ENCODE measurements at places on chromosomes 1 and 21.
A peak's percentile ranks its signal among the peaks of the same experiment; 100 is the strongest.

- no peak for DNase-seq
Measured at GRCh38 chr1:182598296-182598695, 5.9 kb downstream of the RGS16 start.

DNA sequence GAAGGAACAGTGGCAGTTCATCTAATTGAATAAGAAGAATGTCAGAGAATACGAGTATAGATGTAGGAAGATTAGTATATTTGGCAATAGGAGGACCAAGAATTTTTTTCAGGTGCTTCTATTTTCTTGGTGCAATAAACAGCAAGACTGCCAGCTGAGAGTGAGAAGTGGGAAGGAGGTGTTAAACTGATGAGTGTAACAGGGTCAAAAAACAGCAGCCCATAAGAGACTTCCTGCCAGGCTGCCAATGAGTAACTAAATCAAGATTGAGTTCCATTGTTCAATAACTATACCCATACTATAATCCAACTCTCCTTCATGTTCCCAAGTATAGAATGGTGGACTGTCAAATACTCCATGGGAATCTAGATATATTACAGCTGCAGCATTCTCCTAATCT, 28.7 kb downstream of the LYST start:
- no peak for DNase-seq

GRCh38 chr1:157134442-157134841, 3.8 kb downstream of the ETV3 start:
- DNase-seq, result no peak

DNA sequence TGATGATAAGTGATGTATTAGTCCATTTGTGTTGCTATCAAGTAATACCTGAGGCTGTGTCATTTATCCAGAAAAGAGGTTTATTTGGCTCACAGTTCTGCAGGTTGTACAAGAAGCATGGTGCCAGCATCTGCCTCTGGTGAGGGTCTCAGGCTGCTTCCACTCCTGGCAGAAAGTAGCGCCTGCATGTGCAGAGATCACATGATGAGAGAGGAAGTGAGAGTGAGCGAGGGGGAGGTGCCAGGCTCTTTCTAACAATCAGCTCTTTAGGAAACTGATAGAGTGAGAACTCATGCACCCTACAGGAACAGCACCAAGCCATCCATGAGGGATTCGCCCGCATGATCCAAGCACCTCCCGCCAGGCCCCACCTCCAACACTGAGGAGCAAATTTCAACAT, 2.2 kb upstream of the FHAD1 start:
- DNase-seq, result no peak

- peak; percentile 60 for DNase-seq
Measured at GRCh38 chr1:155044812-155045657, 6.1 kb upstream of the ADAM15 start.

- DNase-seq, result no peak
Measured at GRCh38 chr1:151509350-151510019, 1.7 kb upstream of the CGN start.

DNA sequence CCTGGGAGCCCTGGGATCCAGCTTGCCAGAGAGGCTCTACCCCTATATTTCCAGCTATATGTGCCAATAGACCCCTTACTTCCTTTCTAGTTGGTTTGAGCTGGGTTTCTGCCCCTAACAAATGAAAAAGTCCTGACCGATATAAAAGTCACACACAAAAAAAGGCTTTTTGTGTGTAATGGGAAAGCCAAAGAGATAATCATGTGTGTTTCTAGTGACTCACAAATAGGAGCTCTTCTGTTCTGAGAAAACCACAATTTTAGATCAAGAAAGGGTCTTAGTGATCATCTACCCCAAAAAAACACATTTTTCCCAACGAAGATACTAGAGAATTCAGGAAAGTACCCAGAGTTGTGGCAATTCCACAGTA, 23.0 kb upstream of the PLEKHA6 start:
- no peak for DNase-seq

- DNase-seq, result no peak
Measured at GRCh38 chr1:7288992-7289391, 482.1 kb upstream of the VAMP3 start.

DNA sequence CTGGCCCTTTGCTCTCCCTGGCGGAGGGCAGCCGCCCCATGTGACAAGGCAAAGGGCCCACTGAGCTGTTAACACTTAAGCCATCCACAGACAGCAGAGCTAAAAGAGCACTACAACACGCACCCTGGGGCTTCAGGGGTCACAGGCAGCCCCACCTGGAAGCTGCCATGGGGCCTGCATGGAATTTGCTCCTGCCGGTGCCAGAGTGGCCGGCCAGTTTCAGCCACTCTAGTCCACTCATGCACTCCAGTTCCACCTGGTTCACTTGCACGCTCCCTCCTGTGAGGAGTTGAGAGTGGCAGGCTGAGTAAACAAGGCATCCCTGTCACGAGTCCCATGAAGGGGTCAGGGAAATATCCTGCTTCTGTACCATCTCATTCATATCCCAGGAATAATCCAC, 55.3 kb downstream of the RIMS3 start:
- no peak for DNase-seq

GRCh38 chr1:224786533-224787250, 142.8 kb upstream of the DNAH14 start:
- DNase-seq, result no peak

DNA sequence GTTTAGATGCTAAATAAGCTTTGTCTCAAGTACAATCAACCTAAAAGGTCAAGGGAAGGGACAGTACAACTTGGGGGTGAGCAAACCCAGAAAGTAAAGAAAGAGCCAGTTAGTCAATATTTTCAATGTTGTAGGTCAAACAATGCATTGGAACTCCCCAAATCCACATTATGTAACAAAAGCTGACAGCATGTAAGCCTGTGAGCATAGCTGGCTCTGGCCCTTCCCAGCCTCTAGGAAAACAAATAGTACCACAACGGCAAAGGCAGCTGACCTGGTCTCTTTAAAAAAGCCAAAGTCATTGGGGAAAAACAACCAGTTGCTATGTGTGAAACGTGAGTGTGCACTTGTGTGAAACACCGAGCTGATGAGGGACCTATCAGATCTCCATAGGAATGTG, 3.4 kb downstream of the CBR1 start:
- DNase-seq, result no peak

DNA sequence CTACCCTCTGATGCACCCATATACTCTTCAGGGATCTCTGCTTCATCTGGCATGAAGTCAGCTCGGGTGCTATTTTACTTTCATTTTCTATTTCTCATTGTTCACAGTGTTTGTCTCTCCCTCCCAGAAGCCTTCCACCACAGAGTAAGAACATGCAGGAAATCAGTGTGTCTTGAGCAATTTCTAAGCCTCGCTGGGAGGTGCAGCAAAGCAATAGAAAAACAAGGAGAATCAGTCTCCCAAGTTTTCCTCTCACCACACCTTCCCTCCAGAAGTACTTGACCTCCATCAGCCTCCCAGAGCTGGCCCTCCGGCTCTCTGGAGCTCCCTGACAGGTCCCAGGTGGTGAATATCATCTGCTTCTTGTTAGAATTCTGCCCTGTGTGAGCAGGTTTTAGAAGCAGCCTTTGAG, 594.7 kb upstream of the CAMK1G start:
- no peak for DNase-seq

- no peak for DNase-seq
Measured at GRCh38 chr1:14487671-14488070, 110.8 kb upstream of the KAZN start.

DNA sequence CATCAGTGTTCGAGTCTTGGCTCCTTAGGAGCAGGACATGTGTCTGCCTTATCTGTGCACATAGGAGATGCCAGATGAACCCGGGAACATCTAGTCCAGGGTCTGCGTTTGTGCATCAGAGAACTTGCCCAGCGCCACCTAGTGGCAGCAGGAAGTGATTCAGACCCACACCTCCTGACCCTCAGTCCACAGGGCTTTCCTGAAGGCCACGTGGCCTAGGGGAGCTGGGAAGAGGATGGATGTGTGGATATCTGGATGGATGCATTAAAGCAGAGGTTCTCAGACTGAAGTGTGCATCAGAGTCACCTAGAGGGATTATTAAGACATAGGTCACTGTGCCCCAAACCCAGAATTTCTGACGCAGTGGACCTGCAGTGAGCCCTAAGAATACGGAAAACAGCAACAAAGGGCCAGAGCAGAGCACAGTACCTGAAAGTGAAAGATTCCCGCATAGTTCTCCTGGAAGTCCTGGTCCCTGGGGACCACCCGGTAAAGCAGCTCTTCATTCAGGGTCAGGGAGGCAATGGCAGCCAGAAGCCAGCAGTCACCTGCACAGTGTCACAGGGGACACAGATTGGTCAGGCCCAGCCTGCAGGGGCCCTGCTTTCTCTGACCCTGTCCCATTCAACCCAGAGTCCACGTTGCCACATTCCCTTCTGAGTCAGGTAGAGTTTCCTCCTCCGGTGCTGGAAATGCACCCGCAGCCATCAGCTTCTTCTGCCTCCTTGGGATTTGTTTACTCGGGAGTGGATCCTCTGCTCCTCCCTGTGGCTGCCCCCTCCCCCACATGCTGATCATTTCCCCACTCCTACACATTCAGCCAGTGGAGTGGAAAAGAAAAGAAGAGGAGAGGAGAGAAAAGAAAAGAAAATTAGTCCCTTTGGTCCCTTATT, 37.0 kb downstream of the CAPN8 start:
- peak; percentile 47 for DNase-seq

DNA sequence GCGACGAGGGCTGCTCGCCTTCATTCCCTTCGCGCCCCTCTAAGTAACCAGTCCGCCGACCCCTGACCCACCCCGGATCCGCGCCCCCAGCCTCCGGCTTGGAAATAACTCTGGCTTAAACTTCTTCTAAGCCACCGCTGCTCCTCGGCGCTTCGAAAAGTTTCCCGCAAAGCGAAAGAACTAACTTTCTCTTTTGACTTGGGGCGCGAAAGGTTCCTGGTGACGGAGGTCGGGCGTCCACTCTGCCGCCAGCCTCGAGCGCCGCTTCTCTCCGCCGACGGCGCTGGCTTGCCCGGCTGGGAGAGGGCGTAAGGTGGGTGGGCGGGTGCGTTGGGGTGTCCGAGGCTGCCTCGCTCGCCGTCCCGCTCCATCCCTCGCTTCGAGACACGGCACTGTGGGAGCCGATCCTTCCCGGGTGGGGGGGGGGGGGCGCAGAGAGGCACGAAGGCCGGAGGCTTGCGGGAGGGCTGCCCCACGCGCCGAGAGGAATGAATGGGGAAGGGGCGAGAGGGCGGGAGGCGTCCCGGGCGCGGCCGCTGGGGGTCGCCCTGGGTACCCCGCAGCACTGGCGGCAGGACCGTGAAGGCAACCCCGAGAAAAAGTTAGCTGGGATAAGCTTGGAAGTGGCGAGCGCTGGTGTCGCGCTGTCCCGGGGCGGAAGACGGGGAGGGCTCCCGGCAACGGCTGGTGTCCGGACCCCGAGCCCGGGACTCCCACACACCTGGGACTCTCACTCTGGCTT, 569 bp downstream of the ATF3 start:
- DNase-seq, result peak; percentile 60

- no peak for DNase-seq
Measured at GRCh38 chr1:174068000-174068399, 45.8 kb upstream of the RC3H1 start.

- no peak for DNase-seq
Measured at GRCh38 chr1:150558761-150559655, 9.8 kb downstream of the ADAMTSL4 start.

DNA sequence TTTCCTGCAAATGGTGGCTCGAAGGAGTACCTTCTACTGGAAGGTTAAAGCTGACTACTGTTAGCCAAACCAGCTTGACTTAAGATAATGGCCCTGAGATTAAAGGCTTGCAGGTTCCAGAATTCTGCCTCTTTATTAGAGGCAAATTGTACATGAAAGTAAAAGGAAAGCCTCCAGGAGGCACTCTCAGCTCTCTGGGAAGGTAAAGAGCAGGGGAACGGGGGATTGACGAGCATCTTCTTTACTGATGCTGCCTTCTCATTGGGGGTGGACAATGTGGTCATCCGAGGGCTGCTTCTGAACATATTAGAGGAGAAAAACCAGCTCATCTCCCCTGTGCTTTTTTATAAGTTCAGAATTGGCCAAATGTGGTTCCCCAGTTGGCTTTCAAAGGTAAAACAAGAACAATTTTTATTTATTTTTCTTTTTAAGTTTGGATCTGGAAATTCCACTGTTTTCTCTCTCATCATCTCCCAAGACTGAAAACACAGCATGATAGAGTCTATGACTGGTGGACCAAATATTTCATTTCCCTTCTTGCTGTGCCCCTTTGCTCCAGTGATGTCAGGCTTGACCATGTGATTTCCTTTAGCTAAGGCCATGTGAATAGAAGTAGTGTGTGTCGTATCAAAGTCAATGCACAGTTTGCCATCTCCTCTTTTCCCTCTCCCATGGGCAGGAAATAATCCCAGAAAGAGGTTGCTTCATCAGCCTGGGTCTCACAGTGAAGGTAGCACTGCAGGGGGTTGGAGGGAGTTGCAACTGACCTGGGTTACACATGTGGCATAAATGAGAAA, 292.7 kb downstream of the PRDM2 start:
- no peak for DNase-seq

- no peak for DNase-seq
Measured at GRCh38 chr1:28127617-28128257, 39.3 kb upstream of the EYA3 start.

DNA sequence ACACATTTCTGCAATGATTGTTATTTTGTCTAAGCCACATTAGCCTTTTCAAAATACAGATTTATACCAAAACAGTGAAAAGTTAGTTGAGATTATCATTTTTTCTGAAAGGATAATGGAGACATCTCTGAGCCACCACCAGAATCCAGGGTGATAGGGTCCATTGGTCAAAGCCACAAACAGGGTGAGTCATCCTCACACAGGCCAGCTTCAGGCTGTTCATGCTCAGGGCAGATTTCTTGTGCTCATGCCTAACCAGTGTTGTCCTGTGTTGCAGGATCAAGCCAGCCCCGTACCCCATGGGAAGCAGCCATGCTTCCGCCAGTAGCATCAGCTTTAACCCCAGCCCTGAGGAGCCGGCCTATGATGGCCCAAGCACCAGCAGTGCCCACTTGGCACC, 13.4 kb downstream of the ELOA start:
- no peak for DNase-seq

- no peak for DNase-seq
Measured at GRCh38 chr1:234729561-234730474, 119.8 kb upstream of the IRF2BP2 start.

DNA sequence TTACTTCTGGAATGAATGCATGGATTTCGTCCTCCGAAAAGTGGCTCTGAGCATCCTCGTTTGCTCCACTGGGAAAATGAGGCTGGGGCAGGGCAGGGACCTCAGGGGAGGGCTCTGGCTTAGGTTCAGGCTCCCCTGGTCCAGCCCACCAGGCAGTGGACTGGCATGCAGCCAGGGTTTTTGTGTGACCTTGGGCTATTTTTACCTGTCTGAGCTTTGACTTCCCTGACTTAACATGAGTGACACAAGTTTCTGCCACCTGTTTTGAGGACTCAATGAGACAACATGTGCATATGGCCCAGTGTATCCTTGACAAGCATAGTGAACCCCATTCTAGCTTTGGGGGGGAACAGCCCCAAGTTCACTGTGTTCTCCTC, 32.6 kb upstream of the EDN2 start:
- no peak for DNase-seq

GRCh38 chr1:99252630-99253029, 11.7 kb upstream of the PLPPR4 start:
- DNase-seq, result no peak

GRCh38 chr1:78540048-78540447, 49.3 kb downstream of the PTGFR start:
- no peak for DNase-seq
